ENCODE measurements at places on chromosomes 3 and 15. TPM values are rescaled to one million over a fixed set of nuclear protein-coding genes. Genes with fewer than 3 reads are reported as not detected.

GHSR gene
- not detected for total RNA-seq

GASK1A gene
- total RNA-seq = 8.8 TPM

GPR27 gene
- 2.3 TPM for total RNA-seq

GRCh38 chr3:143476965-143477640 lies 357.5 kb downstream of the CHST2 start:
- no peak for DNase-seq
- H3K27ac ChIP-seq = no peak overlapping the region
- H3K36me3 ChIP-seq = no peaks in the 10 kb centered on the region
- no peak overlapping the region for H3K4me3 ChIP-seq
- no peaks in the 10 kb centered on the region for H3K27me3 ChIP-seq

DNA sequence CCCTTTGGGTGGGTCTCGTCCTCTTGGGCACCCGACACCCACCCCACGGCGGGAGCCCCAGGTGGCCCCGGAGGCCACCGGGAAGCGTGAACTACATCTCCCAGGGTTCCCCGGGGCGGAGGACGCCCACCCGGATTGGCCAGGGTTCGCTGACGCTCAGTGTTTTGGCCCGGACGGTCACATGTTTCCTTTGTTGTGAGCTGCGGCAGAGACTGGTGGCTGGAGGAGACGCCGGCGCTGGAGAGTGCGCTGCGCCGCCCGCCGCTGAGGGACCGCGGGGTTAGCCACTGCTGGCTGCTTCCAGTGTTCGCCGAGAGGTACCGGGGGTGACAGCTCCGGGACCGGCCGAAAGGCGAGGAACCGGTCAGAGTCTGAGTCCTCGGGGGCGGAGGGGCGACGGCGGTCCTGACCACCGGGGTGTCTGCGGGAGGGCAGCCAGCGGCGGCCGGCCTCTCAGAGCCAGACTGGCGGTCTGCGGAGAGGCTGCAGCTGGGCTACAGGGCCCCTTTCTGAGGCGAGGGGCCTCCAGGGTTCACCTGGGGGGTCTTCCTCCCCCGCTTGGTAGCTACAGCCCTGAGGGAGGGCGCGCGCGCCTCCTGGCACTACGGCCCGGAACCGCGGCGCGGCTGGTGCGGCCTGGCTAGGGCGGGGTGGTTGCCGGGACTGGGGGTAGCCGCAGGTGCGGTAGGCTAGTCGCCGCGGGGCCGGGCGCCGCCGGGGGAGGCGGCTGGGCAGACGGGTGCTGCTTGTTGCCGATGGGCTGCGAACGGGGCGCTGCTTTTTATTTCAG lies at the start of gene KLHL24:
KLHL24 (plus strand) TSS at position 193 of the 790 bp plus-strand sequence. CDS start 14,734 bp downstream, outside the sequence.
- H3K27ac ChIP-seq = peak within 1 kb of the TSS; percentile 98
- peak; percentile 93 for DNase-seq
- H3K27me3 ChIP-seq = no peaks in the 10 kb centered on the region
- peak within 1 kb of the TSS; percentile 75 for H3K4me3 ChIP-seq
- H3K36me3 ChIP-seq = no peaks in the 10 kb centered on the region

DNA sequence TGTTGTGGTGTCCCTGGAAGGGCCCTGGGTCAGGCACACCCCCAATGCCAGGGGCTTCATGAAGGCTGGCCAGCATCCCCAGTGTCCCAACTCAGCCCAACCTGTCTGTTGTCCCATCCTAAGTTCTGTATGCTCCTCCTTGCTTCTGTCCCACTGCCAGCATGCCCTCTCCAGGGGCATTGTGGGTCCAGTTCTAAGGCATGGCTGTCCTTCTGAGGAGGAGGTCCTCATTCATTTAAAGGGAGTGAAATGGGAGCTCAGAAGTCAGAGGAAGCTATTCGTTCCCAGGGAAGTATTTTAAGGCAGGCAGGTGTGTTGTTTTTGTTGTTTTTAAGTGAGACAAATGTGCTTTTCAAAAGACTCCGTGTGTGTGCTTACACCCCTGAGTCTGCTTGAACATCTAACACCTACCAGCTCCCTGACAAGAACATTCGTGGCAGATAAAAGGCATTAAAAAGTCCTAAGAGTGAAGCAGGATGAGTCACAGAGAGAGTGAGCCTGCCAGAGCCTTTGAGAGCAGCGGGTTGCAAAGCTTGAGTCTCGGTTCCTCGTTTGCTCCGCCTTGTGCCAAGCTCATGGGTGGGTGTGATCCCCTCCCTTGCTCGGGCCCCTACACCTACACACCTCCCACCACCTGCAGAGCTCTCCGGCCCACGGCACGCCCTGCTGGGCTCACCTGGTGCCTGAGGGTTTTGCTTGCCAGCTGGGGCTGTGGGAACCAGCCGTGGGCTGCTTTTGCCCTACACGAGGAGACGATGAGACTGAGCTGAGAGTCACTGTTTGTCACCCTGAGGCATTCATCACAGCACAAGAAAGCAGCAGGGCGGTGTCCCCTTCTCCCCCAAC lies 183.4 kb upstream of the TOPAZ1 start:
- H3K4me3 ChIP-seq = no peak overlapping the region
- H3K27me3 ChIP-seq = no peaks in the 10 kb centered on the region
- no peaks in the 10 kb centered on the region for H3K4me1 ChIP-seq

DNA sequence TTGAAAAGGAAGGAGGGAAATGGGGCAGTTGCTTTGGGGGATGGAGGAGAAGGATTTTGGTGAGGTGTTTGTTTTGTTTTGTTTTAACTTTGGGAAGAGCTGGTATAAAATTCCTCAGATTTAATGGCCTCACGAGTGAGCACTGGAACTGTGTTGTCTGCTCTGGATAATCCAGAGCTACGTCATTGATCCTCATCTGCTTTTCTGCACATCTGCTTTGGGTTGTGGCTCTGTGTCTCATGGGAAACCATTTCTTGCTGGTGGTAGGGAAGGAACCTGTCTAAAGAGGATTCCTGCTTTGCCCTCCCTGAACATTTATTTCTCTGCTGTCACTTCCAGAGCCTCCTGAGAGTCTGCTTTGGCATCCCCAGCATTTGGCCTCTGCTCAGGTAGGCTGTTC lies 3.1 kb downstream of the SNRK start:
- H3K4me3 ChIP-seq = no peak overlapping the region
- no peaks in the 10 kb centered on the region for H3K36me3 ChIP-seq
- no peak for DNase-seq

DNA sequence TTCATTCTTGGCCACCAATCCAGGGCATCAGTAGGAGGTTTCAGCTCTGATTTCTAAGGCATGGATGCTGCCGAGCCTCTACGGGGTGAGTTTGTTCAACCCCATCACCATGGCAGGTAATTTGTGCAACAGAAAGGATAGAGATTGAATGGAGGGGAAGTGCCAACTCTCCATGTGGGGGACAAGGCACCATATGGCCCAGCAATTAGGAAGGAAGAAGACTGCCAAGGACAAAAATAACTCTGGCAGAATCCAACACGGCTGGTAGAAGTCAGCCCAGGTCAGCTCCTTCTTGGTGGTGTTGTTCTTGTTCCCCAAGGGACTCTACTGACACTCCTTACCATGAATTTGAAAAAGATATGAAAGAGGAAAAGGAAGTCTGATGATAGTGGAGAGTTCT lies 503.9 kb downstream of the MAGI1 start:
- no peak for DNase-seq
- no peaks in the 10 kb centered on the region for H3K27me3 ChIP-seq
- H3K36me3 ChIP-seq = no peaks in the 10 kb centered on the region
- no peak overlapping the region for H3K27ac ChIP-seq

- no peaks in the 10 kb centered on the region for H3K36me3 ChIP-seq
- no peak overlapping the region for H3K27ac ChIP-seq
- H3K4me1 ChIP-seq = peaks cover 5% of the 10 kb centered on the region
- H3K27me3 ChIP-seq = no peaks in the 10 kb centered on the region
- H3K4me3 ChIP-seq = no peak overlapping the region
Measured at GRCh38 chr3:52341123-52341522, 25.0 kb downstream of the DNAH1 start.

DNA sequence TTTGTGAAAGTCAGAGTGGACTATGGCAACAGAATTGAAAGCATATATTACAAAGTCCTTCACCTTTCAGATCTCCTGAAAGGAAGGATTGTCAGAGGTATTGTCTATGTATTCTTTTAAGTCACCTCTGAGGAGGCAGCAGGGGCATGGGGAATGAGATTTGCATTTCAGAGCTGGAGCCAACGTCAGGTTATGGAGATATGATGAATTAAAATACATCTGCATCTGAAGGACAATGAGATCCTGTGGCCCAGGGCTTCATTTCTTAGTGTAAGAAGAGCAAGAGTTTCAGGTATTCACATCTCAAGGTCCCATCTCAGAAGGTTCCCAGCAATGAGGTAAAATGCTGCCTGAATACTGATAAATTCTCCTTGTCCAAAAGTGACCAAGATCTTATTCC lies 695.8 kb downstream of the TUSC7 start:
- H3K4me3 ChIP-seq = no peak overlapping the region
- DNase-seq = no peak
- H3K36me3 ChIP-seq = no peaks in the 10 kb centered on the region
- no peak overlapping the region for H3K27ac ChIP-seq
- peaks cover 34% of the 10 kb centered on the region for H3K4me1 ChIP-seq

DNA sequence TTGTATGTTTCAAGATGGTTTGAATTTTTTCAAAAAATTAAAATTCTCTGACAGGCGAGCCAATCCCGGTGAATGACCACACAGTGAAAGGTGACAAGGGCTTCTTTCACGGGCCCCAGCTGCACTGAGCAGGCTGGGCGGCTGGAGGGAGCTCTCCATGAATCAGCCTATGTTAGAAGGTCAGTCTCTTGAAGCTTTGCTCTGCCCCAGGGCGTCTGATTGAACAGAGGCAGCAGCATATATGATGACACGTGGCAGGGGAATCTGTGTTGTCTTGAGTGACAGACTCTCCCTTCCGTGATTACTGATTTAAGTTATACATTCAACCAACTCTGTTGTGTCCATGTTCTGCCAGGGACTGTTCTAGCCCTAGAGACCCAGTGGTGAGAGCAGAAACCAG lies 51.5 kb downstream of the ISG20 start:
- no peaks in the 10 kb centered on the region for H3K36me3 ChIP-seq
- no peak overlapping the region for H3K27ac ChIP-seq
- H3K4me3 ChIP-seq = no peak overlapping the region
- H3K4me1 ChIP-seq = no peaks in the 10 kb centered on the region
- no peaks in the 10 kb centered on the region for H3K27me3 ChIP-seq

- no peak overlapping the region for H3K4me3 ChIP-seq
- no peaks in the 10 kb centered on the region for H3K36me3 ChIP-seq
- no peaks in the 10 kb centered on the region for H3K27me3 ChIP-seq
Measured at GRCh38 chr3:53140847-53141845, 10.9 kb upstream of the RFT1 start.

GRCh38 chr3:185716436-185717108 lies 108.3 kb downstream of the IGF2BP2 start:
- H3K4me3 ChIP-seq = no peak overlapping the region
- H3K36me3 ChIP-seq = no peaks in the 10 kb centered on the region
- no peak overlapping the region for H3K27ac ChIP-seq
- no peaks in the 10 kb centered on the region for H3K4me1 ChIP-seq

DNA sequence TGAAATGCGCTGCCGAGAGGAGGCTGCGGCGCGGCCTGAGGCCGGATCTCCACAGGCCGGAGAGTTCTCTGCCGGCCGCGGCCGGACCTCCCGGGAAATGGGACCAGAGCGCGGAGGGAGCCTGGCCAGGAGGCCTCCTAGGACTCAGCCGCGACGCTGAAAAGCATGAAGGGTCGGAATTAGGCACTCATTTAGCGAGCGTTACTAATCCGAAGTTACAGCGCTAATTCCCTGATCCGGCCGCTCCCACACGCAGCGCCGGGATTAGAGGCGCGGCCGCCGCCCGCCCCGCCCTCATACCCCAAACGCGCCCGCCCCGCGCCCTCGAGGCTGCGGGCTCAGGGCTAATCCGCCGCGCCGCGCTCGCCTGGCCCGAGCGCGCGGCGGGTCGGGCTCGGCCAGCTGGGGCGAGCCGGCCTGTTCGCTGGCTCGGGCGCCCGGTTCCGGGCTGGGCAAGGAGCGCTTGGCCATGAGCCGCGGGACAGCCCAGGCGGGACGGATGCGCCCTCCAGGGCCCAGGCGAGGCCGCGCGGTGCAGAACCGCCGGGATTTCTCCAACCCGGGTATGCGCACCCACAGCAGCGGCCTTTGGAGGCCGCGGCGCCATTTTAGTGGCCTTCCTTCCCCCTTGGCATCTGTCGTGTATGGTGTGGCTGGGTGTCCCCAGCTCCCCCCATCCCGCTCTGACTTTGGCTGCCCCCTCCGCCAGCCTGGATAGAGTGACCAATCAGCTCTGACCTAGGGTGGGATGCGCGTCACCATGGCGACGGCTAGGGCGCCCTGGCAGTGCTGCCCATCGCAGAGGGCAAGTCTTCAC lies 36.8 kb upstream of the POLG start:
- no peak for DNase-seq
- peaks cover 23% of the 10 kb centered on the region for H3K4me1 ChIP-seq
- peaks cover 42% of the 10 kb centered on the region for H3K27me3 ChIP-seq
- no peak overlapping the region for H3K4me3 ChIP-seq
- no peak overlapping the region for H3K27ac ChIP-seq

DNA sequence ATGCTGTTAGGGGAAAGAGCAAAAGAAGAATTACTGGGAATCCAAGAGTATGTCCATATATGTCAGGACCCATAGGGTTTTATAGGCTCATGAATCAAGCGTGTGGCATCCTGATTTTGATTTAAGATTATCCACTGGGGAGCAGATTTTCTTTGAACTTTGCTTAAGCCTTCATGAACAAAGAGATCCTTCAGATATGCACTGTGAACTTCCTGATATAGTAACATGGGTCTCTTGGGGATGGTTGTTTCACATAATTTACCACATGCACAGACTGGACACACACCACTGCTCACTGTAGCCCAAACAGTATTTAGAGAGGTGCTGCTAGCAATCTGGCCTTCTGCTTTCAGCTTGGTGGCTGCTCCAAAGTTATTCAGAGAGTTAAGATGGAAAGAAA lies 200.9 kb upstream of the ZPLD1 start:
- no peak overlapping the region for H3K27ac ChIP-seq
- no peaks in the 10 kb centered on the region for H3K36me3 ChIP-seq
- no peak for DNase-seq
- H3K4me1 ChIP-seq = no peaks in the 10 kb centered on the region
- no peaks in the 10 kb centered on the region for H3K27me3 ChIP-seq

DNA sequence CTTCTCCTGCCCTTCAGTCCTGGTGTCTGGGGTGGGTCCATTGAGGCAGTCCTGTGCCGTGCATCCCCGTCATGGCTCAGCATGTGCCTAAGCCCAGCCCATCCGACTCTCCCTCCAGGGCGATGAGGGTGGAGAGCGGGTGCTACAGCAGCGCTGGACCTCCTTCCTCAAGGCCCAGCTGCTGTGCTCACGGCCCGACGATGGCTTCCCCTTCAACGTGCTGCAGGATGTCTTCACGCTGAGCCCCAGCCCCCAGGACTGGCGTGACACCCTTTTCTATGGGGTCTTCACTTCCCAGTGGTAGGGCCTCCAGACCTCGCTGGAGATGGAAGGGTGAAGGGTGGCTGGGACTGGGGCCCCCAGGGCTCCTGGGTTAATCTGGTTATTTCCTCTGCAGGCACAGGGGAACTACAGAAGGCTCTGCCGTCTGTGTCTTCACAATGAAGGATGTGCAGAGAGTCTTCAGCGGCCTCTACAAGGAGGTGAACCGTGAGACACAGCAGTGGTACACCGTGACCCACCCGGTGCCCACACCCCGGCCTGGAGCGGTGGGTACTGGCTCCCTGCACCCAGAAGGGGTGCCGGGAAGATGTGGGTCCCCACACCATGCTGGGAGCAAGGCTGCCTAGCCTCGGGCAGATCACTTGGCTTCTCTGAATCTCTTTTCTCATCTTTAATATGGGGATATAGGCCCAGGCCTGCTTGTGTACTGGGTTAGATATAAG lies 10.1 kb downstream of the CIB1 start:
- H3K27ac ChIP-seq = peak overlapping the region; percentile 12
- no peak for DNase-seq
- H3K27me3 ChIP-seq = no peaks in the 10 kb centered on the region
- H3K36me3 ChIP-seq = peaks cover 7% of the 10 kb centered on the region
- H3K4me3 ChIP-seq = no peak overlapping the region
- H3K4me1 ChIP-seq = peaks cover 43% of the 10 kb centered on the region

Data from body of pancreas (tissue), 4 donors.